Adrenal gland (tissue), 19 donors: ENCODE measurements at places on chromosomes 1 and 21.

GRCh38 chr1:39199593-39199992 is 4.9 kb upstream of the MACF1 start:
- no peak for DNase-seq

GRCh38 chr1:81582467-81582986 is 218.2 kb upstream of the ADGRL2 start:
- no peak for DNase-seq

- no peak for DNase-seq
Observed at GRCh38 chr1:225426395-225427234, 1.2 kb downstream of the LBR start.

DNA sequence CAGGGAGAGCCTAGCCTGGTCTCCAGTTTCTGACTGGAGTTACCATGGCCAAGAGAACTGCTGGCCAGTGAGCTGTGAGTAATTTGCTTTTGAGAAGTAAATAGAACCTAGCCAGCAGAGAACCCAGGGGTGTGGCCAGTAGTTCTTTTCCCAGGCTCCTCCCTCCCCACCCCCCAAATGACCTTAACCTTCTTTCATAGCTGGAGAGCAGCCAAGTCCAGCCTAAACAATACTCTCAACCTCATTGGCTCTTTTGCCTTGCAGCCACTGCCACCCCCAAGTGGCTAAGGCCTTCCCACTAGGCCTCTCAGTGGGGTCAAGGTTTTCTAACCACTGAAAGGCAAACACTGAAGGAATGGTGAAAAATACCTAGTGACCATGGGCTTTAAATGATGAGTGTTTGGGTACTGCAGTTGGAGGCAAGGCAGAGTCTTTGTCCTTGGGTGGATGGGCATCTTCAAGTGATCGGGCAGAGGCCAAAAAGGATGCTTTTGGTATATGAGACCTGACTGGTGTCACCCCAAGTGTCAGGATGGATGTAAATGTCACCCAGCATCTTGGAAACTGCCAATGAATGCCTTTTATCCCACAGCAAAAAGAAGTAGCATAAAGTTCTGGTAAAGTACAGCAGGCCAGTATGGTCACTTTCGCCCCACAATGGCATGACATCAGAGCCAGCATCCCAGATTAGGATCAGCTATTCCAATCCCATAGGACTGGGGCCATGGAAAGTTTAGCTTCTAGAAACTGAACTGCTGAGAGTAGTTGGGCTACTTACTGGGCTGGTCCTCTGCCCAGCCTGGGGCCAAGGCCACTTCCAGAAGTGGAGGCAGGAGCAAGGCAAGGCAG is 3.5 kb upstream of the PIGV start:
- peak; percentile 83 for DNase-seq

DNA sequence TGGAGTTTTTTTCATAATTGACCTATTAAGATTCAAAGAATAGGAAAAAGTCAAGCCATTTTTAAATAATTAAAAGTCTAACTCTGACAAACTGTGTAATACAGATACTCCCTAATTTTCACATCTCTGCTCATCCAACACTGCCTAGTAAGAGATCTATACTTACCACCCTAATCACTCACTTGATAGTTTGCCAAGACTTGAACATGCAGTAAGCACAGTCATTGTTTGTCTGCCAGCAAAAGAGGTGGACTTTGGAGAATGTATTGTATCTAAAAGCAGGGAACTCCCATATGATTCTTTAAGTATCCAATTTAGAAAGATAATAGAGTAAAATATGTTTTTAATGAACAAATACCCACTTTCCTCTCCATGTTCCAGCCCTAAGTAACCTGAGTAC is 15.5 kb downstream of the TMEM59 start:
- no peak for DNase-seq

DNA sequence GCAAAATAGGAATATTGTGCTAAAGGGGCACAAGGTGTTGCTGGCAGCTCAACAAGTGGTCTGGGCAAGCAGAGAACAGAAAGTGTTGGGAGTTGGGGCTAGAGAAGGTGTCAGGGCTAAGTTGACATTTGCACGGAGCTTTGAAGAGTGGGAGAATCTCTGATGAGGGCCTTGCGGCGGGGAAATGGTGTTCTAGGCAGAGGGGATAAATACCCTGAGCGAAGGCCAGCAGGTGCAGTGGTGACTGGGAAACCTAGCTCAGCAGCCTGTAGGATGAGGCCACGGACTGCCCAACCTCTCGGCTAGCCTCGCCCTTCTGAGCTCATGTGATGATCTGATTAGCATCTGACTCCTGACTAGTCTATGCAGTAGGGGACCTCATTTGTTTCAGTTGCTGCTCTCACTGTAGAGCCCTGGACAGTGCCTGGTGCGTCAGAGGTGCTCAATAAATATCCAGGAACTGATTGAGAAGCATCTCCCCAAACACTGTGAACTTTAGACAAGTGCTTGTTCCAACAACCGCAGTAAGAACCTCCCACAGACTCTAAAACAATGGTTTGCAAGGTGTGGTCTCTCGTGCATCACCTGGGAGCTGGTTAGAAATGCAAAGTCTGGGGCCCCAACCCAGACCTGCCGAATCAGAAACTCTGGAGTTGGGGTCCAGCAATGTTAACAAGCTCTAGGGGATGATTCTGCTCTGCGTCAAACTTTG is 1.0 kb upstream of the FOXO6 start:
- peak; percentile 55 for DNase-seq

DNA sequence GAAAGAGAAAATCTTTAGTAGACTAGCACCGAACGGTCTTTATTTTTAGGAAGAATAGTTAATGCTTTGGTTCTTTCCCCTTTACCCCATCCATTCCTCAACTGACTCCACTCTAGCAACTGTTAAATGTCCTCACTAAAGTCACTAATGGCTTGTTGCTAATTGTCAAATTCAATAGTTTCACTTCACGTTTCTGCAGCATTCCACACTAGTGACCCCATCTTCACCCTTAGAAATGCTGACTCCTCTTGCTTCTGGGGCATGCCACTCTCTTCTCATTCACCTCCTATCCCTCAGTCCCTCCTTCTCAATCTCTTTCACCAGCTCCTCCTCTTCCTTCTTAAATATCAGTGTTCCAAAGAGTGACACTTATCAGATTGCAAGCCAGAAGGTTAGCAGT is 19.4 kb upstream of the CADM3 start:
- no peak for DNase-seq

DNA sequence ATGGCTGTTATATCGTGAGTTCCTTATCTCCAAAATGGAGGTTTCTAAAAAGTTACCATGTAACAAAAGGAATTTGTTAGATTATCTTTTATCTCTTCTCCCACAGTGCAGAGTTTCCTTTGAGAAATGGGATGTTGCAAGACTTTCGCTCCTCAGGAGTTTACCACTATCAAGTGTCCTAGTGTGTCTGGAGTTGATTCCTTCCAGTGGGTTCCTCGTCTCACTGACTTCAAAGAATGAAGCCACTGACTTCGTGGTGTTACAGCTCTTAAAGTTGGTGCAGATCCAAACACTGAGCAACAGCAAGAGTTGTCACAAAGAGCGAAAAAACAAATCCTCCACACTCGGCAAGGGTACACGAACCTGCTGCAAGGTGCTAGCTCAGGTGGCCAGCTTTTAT is 37.0 kb downstream of the SPAG17 start:
- DNase-seq, result no peak

- no peak for DNase-seq
Observed at GRCh38 chr1:169681140-169681539, 30.3 kb downstream of the SELL start.

GRCh38 chr1:226639631-226640061 is 91.1 kb downstream of the STUM start:
- DNase-seq, result no peak

DNA sequence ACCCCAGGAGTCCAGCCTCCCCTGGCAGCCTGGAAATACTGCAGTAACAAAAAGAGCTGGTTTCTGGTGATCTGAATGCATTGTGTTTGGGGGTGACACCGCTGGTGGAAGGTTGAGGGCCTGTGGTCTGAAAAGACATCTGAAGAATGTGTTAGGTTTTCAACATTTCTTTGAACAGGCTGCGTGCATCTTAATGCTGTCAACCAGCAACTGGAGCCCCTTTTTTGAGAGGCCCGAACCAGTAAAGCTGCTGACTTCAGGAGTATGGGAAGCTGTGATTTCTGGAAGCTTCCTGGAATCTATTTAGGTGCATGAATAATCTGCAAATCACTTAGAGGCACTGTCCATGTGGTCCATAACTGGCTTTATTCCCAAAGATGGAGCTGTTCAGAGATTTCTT is 17.0 kb downstream of the ATP5PO start:
- no peak for DNase-seq

- DNase-seq, result no peak
Observed at GRCh38 chr1:32954168-32954567, 10.4 kb downstream of the RNF19B start.
